ENCODE measurements at places on chromosomes 2 and 18.

DNA sequence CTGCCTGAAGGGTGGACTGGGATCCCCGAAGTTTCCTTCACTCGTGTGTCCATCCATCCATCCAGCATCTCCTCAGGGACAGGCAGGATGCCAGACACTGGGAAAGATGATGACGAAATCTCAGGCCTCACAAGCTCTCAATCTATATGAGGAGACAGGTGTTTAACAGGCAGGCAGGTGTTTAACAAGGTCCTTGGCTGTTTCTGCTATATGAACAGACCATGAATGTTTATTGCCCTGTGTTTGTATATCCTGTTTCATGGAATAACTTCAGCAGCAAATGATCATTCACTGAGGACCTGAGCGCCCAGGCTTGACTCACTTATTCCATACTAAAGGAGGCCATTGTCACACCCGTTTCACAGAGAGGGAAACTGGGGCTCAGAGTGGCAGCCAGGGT, 685.8 kb upstream of the HS6ST1 start:
- no peak for DNase-seq

- no peak for DNase-seq
Observed at GRCh38 chr2:46032996-46033395, 264.2 kb upstream of the EPAS1 start.

GRCh38 chr18:52403291-52404021, 63.5 kb downstream of the DCC start:
- no peak for DNase-seq

GRCh38 chr2:71743995-71744675, 290.8 kb downstream of the DYSF start:
- no peak for DNase-seq

- DNase-seq, result no peak
Observed at GRCh38 chr2:59182249-59182648, 941.1 kb upstream of the FANCL start.

DNA sequence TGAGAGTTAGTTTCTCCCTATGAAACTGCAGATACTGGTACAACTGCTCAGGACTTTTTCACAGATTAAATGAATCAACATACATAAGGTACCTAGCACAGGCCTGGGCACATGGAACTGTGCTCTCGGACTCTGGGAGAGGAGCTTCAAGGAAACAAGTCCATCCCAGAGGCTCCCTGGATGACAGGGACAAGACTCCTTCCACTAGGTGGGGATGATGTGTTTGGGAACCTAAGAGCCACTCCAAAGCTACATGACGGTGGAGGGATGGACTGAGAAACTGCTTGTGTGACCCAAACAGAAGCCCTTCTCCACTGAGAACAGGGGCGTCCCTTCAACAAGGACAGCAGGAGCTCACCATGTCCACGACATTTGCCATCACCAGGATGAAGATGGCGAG, 37.1 kb downstream of the CENPO start:
- DNase-seq, result peak; percentile 83

DNA sequence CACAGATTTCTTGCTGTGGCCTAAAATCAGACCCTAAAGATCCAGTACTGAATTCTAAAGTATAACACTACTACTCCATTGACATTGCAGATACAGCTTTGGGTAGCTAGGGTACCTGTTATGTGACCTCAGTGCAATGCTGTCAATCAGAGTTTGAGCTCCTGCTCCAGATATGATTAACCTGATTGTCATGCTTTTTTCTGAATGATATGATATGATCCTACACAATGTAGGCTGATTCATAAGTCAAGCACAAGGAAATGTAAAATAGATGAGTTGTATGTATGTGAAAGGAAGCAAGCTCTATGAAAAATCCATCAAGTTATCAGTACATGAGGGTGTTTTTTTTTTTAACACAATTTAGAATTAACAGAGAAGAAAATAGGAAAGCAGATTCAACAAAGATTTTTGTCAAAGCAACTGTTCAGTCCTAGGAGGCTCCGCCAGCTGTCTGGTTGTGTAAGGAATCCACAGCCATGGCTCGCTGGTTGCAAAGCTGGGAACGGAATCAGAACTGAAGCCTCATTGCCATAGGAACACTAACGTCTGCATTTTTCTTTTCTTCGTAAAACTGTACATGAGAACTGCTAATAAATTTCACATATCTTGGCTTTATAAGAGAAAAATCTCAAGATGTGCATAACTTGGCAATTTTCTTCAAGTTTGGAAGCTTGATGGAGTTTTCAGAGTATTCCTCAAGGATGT, 52.9 kb downstream of the NR4A2 start:
- DNase-seq, result no peak

GRCh38 chr2:54952978-54953456, 97.2 kb downstream of the RTN4 start:
- peak; percentile 77 for DNase-seq

- peak; percentile 80 for DNase-seq
Observed at GRCh38 chr2:192190474-192190873, 4.3 kb downstream of the TMEFF2 start.

GRCh38 chr2:10033251-10034006, 9.9 kb upstream of the KLF11 start:
- peak; percentile 57 for DNase-seq

All from osteoblast (primary cell).